ENCODE measurements at places on chromosomes 4 and X.

GRCh38 chr4:37737466-37737865 is 51.3 kb upstream of the RELL1 start:
- no peaks in the 10 kb centered on the region for H3K27me3 ChIP-seq
- no peak overlapping the region for H3K4me3 ChIP-seq
- DNase-seq = no peak
- H3K36me3 ChIP-seq = no peaks in the 10 kb centered on the region

DNA sequence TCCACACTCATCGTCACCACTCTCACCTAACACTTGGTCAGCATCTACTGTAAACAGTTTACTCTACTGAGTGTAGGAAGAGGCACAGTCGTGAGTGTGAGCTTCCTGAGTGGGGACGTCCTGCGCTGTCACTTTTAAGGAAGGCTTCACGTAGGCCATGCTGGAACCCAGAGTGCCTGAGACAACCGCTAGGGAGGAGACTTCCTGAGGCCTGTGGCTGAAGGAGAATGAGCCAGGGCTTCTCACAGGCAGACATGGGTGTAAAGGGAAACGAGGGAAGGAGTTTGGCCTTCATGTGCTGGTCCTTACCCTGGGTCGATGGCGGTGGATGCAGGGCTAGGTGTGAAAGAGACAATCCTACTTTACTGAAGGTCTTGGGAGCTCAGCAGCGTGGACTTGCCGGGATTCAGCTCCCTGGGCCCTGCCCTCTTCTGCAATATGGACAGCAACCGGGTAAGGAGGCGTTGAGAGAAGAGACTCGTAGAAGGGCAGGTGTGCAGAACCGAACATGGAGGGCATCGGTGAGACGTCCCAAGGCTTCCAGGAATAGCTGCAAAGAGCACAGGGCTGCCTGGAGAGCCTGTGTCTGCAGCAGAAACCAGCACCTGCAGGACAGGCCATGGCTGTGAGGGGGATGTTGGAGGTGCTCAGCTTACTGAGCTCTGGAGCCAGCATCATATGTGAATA is 48.7 kb upstream of the TLR3 start:
- H3K27me3 ChIP-seq = no peaks in the 10 kb centered on the region
- H3K36me3 ChIP-seq = no peaks in the 10 kb centered on the region
- peak overlapping the region; percentile 47 for H3K27ac ChIP-seq
- DNase-seq = no peak
- peaks cover 27% of the 10 kb centered on the region for H3K4me1 ChIP-seq

DNA sequence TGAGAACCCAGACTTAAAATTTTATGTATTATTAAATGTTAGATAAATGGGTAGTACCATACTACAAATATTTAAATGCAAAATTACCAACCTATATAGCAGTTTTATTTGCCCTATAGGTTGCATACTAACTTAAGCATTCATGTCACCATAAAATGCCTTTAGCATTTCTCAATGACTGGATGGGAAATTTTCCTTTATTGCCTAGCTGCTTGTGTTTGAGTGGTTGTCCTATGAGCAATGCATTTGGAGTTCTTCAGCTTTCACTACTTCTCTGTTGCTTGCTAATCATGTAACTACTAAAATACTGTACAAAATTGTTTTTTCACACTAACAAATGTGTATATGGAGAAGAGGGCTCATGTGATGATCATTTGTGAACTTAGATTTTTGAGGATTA is 44.2 kb upstream of the CEP135 start:
- no peaks in the 10 kb centered on the region for H3K27me3 ChIP-seq
- no peak for DNase-seq
- no peak overlapping the region for H3K4me3 ChIP-seq
- no peak overlapping the region for H3K27ac ChIP-seq

- H3K36me3 ChIP-seq = peaks cover 25% of the 10 kb centered on the region
- H3K4me3 ChIP-seq = no peak overlapping the region
- H3K4me1 ChIP-seq = peaks cover 29% of the 10 kb centered on the region
- no peak for DNase-seq
- H3K27me3 ChIP-seq = no peaks in the 10 kb centered on the region
Observed at GRCh38 chr4:150235808-150236271, 157.6 kb downstream of the DCLK2 start.

DNA sequence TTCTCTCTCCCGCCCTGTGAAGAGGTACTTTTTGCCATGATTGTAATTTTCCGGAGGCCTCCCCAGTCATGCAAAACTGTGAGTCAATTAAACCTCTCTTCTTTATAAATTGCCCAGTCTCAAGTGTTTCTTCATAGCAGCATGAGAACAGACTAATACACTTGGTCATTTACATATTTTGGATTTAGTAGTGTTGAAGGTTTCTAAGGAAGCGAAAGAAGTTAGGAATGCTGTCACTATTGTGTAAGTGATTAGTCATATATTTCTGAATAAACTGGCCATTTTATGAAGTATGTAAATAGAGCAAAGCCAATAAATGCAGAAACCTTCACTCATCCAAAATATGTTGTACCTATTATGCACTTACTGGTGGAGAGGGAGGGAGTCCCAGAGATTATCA is 34.4 kb upstream of the GK2 start:
- H3K36me3 ChIP-seq = no peaks in the 10 kb centered on the region
- H3K4me3 ChIP-seq = no peak overlapping the region
- no peaks in the 10 kb centered on the region for H3K27me3 ChIP-seq

- H3K4me1 ChIP-seq = no peaks in the 10 kb centered on the region
- H3K27ac ChIP-seq = no peak overlapping the region
- H3K4me3 ChIP-seq = no peak overlapping the region
- no peaks in the 10 kb centered on the region for H3K36me3 ChIP-seq
Observed at GRCh38 chr4:167613381-167613780, 379.1 kb upstream of the SPOCK3 start.

DNA sequence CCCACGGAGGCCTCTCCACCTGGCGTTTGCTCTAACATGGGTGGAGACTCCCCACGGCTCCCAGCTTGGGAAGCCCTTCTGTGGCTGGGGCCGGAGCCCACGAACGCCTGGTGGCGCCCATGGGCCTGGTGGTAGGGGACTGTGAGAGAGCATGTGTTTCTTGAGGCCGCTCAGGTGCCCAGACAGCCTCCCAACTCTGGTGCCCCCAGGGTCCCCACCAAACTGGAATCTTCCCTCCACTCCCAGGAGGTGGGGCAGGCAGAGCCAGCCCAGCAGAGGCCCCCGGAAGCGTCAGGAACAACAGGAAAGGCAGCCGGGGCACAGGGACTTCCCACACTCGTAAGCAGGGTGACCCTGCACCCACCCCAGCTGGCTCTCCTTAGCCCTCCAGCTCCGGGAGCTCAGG is 33.3 kb upstream of the FGFR3 start:
- peaks cover 4% of the 10 kb centered on the region for H3K27me3 ChIP-seq
- DNase-seq = no peak
- no peaks in the 10 kb centered on the region for H3K36me3 ChIP-seq
- peak overlapping the region; percentile 67 for H3K27ac ChIP-seq
- H3K4me1 ChIP-seq = peaks cover 27% of the 10 kb centered on the region
- H3K4me3 ChIP-seq = no peak overlapping the region

DNA sequence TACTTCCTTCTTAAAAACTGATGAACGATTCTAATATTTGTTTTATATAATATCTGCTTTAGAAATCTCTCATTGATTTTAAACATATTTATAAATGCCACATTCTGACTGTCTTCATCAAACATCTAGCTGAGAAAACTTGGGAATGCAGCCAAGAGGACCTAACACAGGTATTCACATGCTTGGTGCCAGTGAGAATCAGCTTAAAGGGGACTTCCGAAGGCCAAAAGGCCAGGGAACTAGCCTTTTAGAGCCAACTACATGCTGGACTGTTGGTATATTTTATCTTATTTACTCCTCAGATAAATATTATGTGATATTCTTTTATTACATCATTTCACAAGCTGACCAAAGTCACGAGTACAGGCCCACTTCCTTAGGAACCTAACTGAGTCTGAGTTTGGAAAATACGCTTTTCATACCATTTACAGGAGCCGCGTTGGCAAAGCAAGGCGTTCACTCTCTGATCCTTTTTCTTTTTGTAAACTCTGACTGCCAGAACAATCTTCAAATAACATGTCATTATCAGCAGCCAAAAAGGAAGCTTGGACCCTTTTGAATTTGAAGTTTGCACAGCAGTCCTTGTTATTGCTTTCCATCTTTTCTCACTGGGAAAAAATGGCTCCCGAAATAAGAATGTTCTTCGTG is 41.1 kb upstream of the PDLIM3 start:
- DNase-seq = no peak
- no peak overlapping the region for H3K4me3 ChIP-seq
- H3K27me3 ChIP-seq = no peaks in the 10 kb centered on the region
- H3K36me3 ChIP-seq = no peaks in the 10 kb centered on the region

DNA sequence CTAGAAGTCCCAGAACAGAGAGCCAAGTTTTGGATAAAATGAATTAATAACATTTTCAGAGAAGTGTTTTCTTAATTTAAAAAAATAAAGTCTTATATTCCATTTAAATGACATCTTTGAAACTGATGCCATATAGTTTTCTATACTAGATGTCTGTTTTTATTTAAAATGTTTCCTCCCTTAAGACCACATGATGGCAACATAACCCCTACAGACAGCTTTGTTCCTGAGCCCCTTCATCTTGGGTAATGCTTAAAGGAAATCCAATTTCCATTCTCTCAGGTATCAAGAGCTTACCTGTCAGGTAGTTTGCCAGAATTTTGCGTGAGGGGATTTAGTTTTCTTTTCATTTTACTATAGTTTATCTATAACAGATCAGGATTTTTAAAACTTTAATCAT is 181.4 kb upstream of the UGT8 start:
- no peaks in the 10 kb centered on the region for H3K36me3 ChIP-seq
- H3K4me1 ChIP-seq = no peaks in the 10 kb centered on the region
- no peak for DNase-seq
- H3K27me3 ChIP-seq = no peaks in the 10 kb centered on the region
- no peak overlapping the region for H3K4me3 ChIP-seq
- H3K27ac ChIP-seq = no peak overlapping the region

- H3K27ac ChIP-seq = no peak overlapping the region
- no peaks in the 10 kb centered on the region for H3K4me1 ChIP-seq
- peaks cover 21% of the 10 kb centered on the region for H3K36me3 ChIP-seq
- no peak overlapping the region for H3K4me3 ChIP-seq
- no peaks in the 10 kb centered on the region for H3K27me3 ChIP-seq
Observed at GRCh38 chr4:107693132-107693531, 26.9 kb downstream of the PAPSS1 start.

DNA sequence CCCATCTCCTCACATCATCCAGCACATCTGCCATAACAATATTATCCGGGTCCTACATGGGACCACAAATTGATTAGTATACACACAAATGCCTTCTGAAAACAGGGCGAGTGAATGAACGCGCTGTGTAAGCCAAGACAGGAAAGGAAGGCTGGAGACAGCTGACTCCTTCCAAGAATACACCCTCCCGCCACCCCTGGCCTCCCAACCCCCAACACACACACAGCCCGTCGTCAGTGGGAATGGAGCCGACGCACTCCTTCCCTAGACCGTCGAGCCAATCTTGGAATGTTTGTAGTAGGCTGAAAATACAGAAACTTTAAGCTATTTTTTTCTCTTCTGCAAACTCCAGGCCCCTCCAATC is 319 bp upstream of the MAGEH1 start:
- no peak for DNase-seq
- no peaks in the 10 kb centered on the region for H3K36me3 ChIP-seq
- H3K4me1 ChIP-seq = peaks cover 17% of the 10 kb centered on the region
- H3K27ac ChIP-seq = peak overlapping the region; percentile 88
- peak overlapping the region; percentile 79 for H3K4me3 ChIP-seq
- H3K27me3 ChIP-seq = no peaks in the 10 kb centered on the region
